ENCODE measurements at places on chromosomes 13 and 19.

- DNase-seq, result no peak
Observed at GRCh38 chr19:3513229-3514140, 7.4 kb downstream of the FZR1 start.

GRCh38 chr19:48405850-48406249 is 12.4 kb downstream of the GRIN2D start:
- no peak for DNase-seq

DNA sequence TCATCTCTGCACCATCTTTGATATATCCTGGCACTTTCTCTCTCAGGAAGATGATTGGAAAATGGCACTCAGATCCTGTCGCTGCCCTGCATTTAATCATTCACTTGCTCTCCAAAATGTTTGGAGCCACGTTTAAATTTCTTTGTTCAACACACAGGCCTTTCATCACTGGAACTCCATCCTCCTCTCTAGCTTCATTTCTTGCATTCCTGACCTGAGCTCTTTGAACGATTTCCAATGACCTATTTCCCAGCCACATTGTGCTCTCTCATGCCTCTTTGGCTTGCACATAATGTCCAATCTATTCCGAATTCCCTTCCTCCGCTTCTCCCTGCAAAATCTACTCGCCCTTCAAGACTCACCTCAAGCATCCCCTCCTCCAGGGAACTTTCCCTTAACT is 287.4 kb upstream of the NBEA start:
- no peak for DNase-seq

DNA sequence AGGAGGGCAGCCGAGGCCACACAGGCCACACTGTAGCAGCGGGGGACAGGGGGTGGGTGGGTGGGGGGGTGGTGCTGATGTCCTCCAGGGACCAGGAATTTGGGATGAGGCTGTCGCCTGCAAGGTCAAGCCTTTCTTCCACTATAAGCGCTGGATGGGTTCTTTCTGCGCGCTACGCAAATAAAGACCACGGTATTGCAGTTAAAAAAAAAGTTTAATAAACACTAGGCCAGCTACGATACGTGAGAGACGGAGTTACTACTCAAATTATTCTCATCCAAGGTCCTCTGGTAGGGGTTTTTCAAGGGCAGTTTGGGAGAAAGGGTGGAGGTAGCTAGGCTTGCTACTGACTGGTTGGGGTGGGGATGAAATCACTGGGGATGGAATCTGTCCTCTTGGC is 508 bp upstream of the ZNF44 start:
- DNase-seq, result no peak

- no peak for DNase-seq
Observed at GRCh38 chr13:37690361-37690760, 91.8 kb upstream of the POSTN start.

GRCh38 chr13:71524245-71524612 is 342.8 kb downstream of the DACH1 start:
- no peak for DNase-seq

- DNase-seq, result no peak
Observed at GRCh38 chr13:112391746-112392145, 15.6 kb downstream of the SPACA7 start.
